ENCODE measurements at places on chromosomes 1 and 21.

DNA sequence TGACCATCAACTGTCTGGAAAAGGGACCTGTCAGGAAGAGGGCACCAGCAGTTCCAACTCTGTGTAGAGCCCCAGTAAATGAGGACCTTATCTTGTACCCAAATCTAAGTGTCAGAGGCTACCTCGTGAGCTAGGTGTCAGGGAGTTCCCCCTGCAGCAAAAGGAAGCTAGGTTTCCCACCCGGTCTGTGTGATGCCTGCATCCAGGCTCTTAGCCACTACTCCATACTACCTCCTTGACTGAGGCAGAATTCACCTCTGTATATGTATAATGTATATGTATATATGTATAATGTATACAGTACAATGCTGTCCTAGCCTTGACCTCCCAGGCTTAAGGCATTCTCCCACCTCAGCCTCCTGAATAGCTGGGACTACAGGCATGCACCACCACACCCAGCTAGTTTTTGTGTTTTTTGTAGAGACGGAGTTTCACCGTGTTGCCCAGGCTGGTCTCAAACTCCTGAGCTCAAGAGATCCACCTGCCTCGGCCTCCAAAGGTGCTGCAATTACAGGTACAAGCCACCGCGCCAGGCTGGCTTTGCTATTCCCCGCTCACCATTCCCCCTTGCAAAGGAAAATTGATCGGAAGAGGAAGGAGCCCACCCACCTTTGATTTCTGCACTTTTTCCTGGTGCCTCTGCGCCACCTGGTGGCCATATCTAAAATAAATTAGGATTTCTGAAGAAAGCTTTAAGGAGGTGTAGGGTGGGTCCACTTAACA lies 15.7 kb upstream of the LUZP1 start:
- DNase-seq = no peak

GRCh38 chr1:36482724-36483388 lies at the start of gene CSF3R:
CSF3R (minus strand) TSS chr1:36482913; CDS start chr1:36479496, 3,417 bp downstream.
- DNase-seq = no peak

DNA sequence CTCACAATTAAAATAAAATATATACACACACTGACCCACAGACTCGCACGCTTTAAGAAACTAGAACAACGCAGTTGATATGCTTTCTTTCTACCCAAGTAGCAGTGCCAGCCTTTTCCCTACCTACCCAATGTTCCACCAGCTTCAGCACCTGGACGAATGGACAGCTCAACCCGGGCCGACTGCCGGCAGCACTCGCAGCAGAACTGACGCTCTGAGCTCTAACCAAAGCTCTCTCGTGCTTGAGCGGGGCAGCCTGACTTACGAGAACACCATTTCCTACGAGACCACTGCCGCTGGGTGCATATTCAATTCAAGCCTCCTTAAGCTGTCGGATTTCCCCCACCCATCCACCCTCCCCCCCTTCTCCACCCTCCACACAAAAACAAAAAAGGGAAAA lies 127.4 kb upstream of the DPYD start:
- no peak for DNase-seq

GRCh38 chr1:8089535-8090228 lies 63.6 kb upstream of the ERRFI1 start:
- no peak for DNase-seq

DNA sequence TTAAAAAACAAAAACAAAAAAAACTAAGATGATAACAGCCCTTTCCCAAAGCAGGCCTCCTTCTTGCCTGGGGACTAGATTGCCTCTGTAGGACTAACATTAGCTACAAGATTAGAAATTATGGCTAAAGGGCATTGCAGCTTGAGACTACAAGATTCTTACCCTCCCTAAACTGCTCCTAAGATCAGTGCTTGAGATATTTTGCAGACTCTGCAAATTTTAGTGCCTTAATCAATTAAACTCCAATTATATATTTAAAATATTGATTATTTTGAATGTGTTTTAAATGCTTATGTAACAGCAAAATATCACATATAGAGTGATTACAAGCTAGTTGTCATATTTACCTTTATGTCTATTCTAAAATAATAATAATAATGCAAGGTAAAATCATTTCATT lies 47.4 kb upstream of the SLC5A9 start:
- no peak for DNase-seq
